ENCODE measurements at places on chromosomes 7 and 10. TPM values are rescaled to one million over a fixed set of nuclear protein-coding genes. Genes with fewer than 3 reads are reported as not detected.

ADRB1 gene
- total RNA-seq, result not detected

PLAC9 gene
- not detected for total RNA-seq

GIMAP5 gene
- total RNA-seq, result 32.3 TPM

PPP1R17 gene
- not detected for total RNA-seq

CCL24 gene
- not detected for total RNA-seq

HABP2 gene
- total RNA-seq, result not detected

SLC26A3 gene
- not detected for total RNA-seq

PVRIG gene
- total RNA-seq, result 22.7 TPM

FANK1 gene
- 0.38 TPM for total RNA-seq

CUBN gene
- total RNA-seq, result 0.37 TPM

KLF14 gene
- total RNA-seq, result not detected

PRRT4 gene
- total RNA-seq, result not detected

CEP55 gene
- 64.4 TPM for total RNA-seq

NEURL1 gene
- 1.3 TPM for total RNA-seq

POM121L12 gene
- total RNA-seq, result not detected

ACSL5 gene
- total RNA-seq, result 22.1 TPM

VSIR gene
- 52.0 TPM for total RNA-seq

TLL2 gene
- total RNA-seq, result not detected

JAKMIP3 gene
- total RNA-seq, result 0.40 TPM

GPR85 gene
- total RNA-seq, result not detected

SVOPL gene
- not detected for total RNA-seq

GPR158 gene
- not detected for total RNA-seq

LIPM gene
- not detected for total RNA-seq

UCN3 gene
- total RNA-seq, result not detected

EBLN1 gene
- not detected for total RNA-seq

GBX1 gene
- not detected for total RNA-seq

CACNB2 gene
- not detected for total RNA-seq

GIMAP6 gene
- total RNA-seq, result 20.7 TPM

PNLIPRP1 gene
- total RNA-seq, result not detected

CUX1 gene
- total RNA-seq, result 25.5 TPM

CHAT gene
- not detected for total RNA-seq

NUB1 gene
- 46.6 TPM for total RNA-seq

ZNF727 gene
- 0.52 TPM for total RNA-seq

CYP2C9 gene
- total RNA-seq, result not detected

PYROXD2 gene
- total RNA-seq, result 4.2 TPM

HHEX gene
- 0.15 TPM for total RNA-seq

TFPI2 gene
- not detected for total RNA-seq

NT5C3A gene
- 40.9 TPM for total RNA-seq

TMEM270 gene
- total RNA-seq, result not detected

FRMD4A gene
- 0.69 TPM for total RNA-seq

FLNC gene
- total RNA-seq, result 0.02 TPM

CLRN3 gene
- not detected for total RNA-seq

CPSF4 gene
- total RNA-seq, result 70.6 TPM

MCM7 gene
- total RNA-seq, result 395 TPM

RTKN2 gene
- total RNA-seq, result 4.7 TPM

MEIG1 gene
- total RNA-seq, result 0.93 TPM

CCNY gene
- 31.2 TPM for total RNA-seq

MSRB2 gene
- 16.0 TPM for total RNA-seq

GIMAP8 gene
- 9.7 TPM for total RNA-seq

CLDN12 gene
- 14.8 TPM for total RNA-seq

TCAF2 gene
- 31.4 TPM for total RNA-seq
